Naive thymus-derived CD4-positive, alpha-beta T cell (primary cell): ENCODE measurements at places on chromosomes 11 and 22. TPM values are rescaled to one million over a fixed set of nuclear protein-coding genes. Genes with fewer than 3 reads are reported as not detected.

Gene PGA5
- polyA plus RNA-seq, result not detected

Gene BTBD18
- 0.56 TPM for polyA plus RNA-seq

GRCh38 chr11:2266586-2267305 is 3.6 kb downstream of the ASCL2 start:
- peaks cover 18% of the 10 kb centered on the region for H3K4me1 ChIP-seq
- H3K36me3 ChIP-seq, result no peaks in the 10 kb centered on the region
- H3K27ac ChIP-seq, result no peak overlapping the region
- no peak overlapping the region for H3K4me3 ChIP-seq
- no peaks in the 10 kb centered on the region for H3K27me3 ChIP-seq
- no peak for DNase-seq

DNA sequence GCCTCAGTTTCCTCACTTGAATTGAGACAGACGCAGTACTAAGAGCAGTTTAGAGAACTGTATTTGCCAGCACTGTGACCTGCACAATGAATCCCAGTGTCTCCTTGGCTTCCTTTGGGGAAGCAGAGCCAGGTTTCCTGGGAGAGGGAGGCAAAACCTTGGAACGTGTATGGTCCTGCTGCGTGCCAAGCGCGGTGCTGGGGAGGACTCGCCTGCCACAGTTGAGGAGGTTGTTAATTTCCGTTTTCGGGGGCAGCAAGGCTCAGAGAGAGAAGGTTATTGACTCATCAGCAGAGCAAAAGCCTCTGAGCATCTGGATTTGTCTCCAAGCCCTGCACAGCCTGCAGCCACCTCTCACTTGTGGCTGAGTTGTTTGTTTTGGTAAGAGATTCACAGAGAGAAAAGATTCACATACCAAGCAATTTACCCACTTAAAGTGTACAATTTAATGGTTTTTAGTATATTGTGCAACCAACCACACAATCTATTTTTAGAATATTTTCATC is 10.8 kb downstream of the SYT12 start:
- DNase-seq, result no peak
- no peak overlapping the region for H3K27ac ChIP-seq
- no peaks in the 10 kb centered on the region for H3K27me3 ChIP-seq
- no peak overlapping the region for H3K4me3 ChIP-seq

- H3K27me3 ChIP-seq, result no peaks in the 10 kb centered on the region
- peaks cover 21% of the 10 kb centered on the region for H3K4me1 ChIP-seq
- DNase-seq, result no peak
- peak overlapping the region; percentile 90 for H3K4me3 ChIP-seq
Measured at GRCh38 chr11:5684036-5684645, 733 bp downstream of the TRIM5 start.

Gene LGR4
- polyA plus RNA-seq, result 0.05 TPM

- no peaks in the 10 kb centered on the region for H3K27me3 ChIP-seq
- H3K27ac ChIP-seq, result no peak within 1 kb of the TSS
- no peak for DNase-seq
- H3K36me3 ChIP-seq, result no peaks in the 10 kb centered on the region
- no peak within 1 kb of the TSS for H3K4me3 ChIP-seq
- no peaks in the 10 kb centered on the region for H3K4me1 ChIP-seq
Measured at GRCh38 chr11:62298975-62299374, at the start of gene SCGB1D4. Gene SCGB1D4, minus strand, starts transcription at chr11:62299075. Its CDS starts 65 bp downstream, at chr11:62299010.

Gene MISFA
- polyA plus RNA-seq, result 0.21 TPM

GRCh38 chr22:45202333-45203149 is 38.2 kb downstream of the KIAA0930 start:
- no peaks in the 10 kb centered on the region for H3K4me1 ChIP-seq
- no peak for DNase-seq
- no peak overlapping the region for H3K27ac ChIP-seq
- H3K27me3 ChIP-seq, result no peaks in the 10 kb centered on the region

GRCh38 chr11:134921938-134922337 is 509.9 kb upstream of the B3GAT1 start:
- no peaks in the 10 kb centered on the region for H3K36me3 ChIP-seq
- no peak overlapping the region for H3K27ac ChIP-seq
- no peaks in the 10 kb centered on the region for H3K27me3 ChIP-seq
- H3K4me1 ChIP-seq, result no peaks in the 10 kb centered on the region

DNA sequence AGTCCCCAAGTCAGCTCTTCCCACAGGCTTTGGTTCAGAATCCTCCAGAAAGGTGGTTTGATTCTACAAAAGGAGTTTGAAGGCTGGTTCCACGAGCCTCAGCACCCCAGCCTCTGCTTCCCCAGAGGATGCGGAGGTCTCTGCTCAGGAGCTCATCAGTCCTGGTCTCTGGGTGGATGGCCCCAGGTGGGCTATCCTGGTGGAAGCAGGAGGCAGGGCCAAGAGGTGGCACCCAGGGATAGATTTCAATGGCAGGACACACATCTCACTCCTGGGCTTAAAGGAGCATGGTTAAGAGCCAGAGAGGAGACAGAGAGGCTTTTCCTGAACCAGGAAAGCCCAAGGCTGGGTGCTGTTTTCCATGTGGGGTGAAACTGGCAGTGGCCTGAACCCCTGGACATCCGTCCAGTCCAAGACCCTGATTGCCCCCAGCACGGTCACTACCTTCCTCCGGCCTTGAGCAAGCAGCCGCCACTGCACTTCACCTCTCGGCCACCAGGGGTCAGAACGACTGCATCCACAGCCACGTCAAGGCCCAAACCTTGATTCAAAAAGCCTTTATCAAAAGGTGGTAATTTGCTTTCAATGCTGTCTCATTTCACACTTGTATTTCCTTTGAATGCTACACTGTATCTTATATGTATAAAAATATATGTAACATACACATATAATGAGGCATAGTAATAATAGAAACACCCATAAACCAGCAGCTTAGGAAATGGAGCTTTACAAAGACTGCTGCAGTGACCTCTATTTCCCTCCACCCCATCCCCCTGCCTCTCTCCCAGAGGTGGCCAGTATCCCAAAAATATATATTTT is 19.3 kb upstream of the FXYD2 start:
- peak; percentile 65 for DNase-seq
- no peak overlapping the region for H3K4me3 ChIP-seq
- peaks cover 9% of the 10 kb centered on the region for H3K4me1 ChIP-seq

DNA sequence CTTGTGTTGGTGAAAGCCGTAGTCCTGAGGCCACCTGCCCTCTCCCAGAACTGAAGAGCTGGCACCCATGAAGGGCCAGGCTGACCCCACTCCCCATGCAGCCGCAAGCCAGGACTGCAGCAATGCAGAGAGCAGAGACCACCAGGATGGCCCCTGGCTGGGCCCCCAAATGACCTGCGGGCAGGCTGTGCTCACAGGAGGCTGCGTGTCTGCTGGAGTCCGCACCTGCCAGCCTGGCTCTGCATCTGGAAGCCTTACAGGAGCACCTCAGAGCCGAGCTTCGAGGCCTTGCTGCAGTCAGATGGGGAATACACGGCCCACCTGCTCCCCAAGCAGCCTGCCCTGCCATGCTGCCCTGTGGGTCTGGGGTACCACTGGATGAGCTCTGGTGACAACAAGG is 1336.8 kb downstream of the TBC1D22A start:
- H3K27ac ChIP-seq, result no peak overlapping the region
- H3K36me3 ChIP-seq, result no peaks in the 10 kb centered on the region

DNA sequence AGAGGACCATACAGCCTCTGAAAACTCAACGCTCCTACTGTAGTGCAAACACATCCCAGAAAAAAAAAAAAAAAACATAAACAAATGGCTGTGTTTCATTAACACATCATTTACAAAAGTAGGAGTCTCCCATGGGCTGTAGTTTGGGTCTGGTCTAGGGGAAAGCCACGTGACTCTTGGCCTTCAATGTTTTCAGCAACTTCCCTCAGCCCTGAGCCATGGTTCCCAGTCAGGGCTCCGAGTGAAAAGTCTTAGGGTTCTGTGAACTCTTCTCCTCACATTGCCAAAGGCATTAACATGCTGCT is 58.5 kb downstream of the CSNK2A3 start:
- no peak overlapping the region for H3K27ac ChIP-seq
- no peaks in the 10 kb centered on the region for H3K36me3 ChIP-seq
- no peaks in the 10 kb centered on the region for H3K27me3 ChIP-seq
- no peak overlapping the region for H3K4me3 ChIP-seq
- no peaks in the 10 kb centered on the region for H3K4me1 ChIP-seq

DNA sequence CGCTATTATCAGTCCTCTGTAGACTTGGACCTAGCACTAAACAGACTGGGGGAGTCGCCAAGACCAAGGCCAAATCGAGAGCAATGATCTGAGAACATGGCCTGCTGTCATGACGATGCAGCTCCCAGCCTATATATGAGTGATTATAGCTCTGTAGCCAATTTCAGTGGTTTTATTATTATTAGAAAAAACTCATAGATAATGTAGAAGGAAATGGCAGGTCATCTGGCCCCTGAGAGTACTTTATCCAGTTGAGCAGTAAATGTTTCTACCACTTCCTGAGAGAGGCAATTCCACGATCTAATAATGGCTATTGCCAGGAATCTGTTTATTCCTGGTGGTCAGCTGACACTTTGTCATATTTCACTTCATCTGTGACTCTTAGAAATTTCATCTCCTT is 666.7 kb downstream of the OPCML start:
- no peaks in the 10 kb centered on the region for H3K36me3 ChIP-seq
- no peak overlapping the region for H3K4me3 ChIP-seq
- H3K27me3 ChIP-seq, result no peaks in the 10 kb centered on the region
- H3K27ac ChIP-seq, result no peak overlapping the region
- no peaks in the 10 kb centered on the region for H3K4me1 ChIP-seq
- DNase-seq, result no peak

- no peak overlapping the region for H3K4me3 ChIP-seq
- H3K4me1 ChIP-seq, result no peaks in the 10 kb centered on the region
- no peak for DNase-seq
- no peaks in the 10 kb centered on the region for H3K36me3 ChIP-seq
- no peaks in the 10 kb centered on the region for H3K27me3 ChIP-seq
- H3K27ac ChIP-seq, result no peak overlapping the region
Measured at GRCh38 chr11:71156301-71156700, 96.1 kb downstream of the SHANK2 start.

Gene LRRN4CL
- polyA plus RNA-seq, result not detected

GRCh38 chr22:32080904-32081303 is 37.8 kb downstream of the SLC5A1 start:
- H3K27ac ChIP-seq, result no peak overlapping the region
- no peaks in the 10 kb centered on the region for H3K4me1 ChIP-seq
- no peaks in the 10 kb centered on the region for H3K27me3 ChIP-seq
- no peak overlapping the region for H3K4me3 ChIP-seq
- H3K36me3 ChIP-seq, result no peaks in the 10 kb centered on the region
- no peak for DNase-seq

DNA sequence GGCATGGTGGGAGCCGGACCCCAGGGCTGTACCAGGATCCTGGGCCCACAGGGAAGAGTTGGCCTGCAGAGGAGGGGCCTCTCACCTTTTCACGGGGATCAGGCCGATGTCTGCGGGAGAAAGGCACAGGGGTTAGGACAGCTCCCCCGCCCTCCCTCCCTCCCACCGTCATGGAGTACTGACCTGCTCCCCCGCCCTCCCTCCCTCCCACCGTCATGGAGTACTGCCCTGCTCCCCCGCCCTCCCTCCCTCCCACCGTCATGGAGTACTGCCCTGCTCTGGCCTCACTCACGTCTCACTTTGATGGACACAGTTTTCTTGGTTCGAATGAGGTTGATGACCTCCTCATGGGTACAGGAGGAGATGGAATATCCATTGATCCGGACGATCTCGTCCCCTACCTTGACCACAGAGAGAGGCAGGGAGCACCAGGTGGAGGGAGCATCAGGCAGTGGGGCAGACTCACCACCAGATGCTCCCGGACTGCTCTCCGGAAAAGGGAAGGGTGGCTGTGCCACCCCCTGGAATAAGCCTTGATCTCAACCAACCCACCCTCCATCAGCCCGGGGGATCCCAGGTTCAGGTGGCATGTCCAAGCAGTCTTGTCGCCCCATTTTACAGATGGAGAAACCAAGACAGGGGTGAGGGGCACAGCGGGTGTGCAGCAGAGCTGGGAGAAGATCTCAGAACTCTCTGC is 17.1 kb downstream of the USH1C start:
- H3K27me3 ChIP-seq, result no peaks in the 10 kb centered on the region
- no peak overlapping the region for H3K27ac ChIP-seq
- H3K36me3 ChIP-seq, result no peaks in the 10 kb centered on the region
- H3K4me1 ChIP-seq, result no peaks in the 10 kb centered on the region
- no peak overlapping the region for H3K4me3 ChIP-seq
- DNase-seq, result no peak

DNA sequence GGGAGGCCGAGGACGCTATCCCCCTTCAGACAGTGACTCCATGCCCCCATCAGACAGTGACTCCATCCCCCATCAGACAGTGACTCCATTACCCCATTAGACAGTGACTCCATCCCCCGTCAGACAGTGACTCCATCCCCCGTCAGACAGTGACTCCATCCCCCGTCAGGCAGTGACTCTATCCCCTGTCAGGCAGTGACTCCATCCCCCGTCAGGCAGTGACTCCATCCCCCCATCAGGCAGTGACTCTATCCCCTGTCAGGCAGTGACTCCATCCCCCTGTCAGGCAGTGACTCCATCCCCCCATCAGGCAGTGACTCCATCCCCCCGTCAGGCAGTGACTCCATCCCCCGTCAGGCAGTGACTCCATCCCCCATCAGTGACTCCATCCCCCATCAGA is 9.1 kb upstream of the TTLL8 start:
- no peak overlapping the region for H3K4me3 ChIP-seq
- no peaks in the 10 kb centered on the region for H3K36me3 ChIP-seq
- H3K4me1 ChIP-seq, result no peaks in the 10 kb centered on the region
- DNase-seq, result no peak

DNA sequence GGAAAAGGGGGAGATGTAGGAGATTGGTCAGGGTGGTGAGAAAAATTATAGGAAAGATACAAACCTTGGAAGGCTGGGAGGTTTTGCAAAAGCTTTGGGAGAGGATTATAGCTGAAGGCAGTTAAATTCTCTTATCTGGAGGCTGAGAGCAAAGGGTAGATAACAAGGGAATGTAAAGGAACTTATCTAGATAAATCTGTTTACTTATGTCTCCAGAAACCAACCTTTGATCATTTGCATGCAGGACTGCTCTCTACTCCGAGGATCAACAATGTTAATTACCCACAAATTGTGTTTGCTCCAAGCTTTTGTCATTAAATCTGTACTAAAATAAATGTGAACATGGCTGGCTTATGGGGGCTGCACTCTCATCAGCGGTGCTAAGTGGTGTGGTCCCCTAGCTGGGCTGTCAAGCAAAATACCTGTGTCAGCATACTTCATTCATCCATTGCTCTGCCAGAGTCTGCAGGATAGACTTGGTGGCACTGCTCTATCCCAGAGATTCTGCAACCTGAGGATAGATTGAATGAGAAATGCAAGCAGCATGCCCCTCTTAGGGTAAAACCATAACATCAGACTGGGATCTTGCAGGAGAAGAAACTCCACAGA is 1599.2 kb upstream of the TENM4 start:
- no peaks in the 10 kb centered on the region for H3K4me1 ChIP-seq
- no peak overlapping the region for H3K4me3 ChIP-seq
- no peaks in the 10 kb centered on the region for H3K27me3 ChIP-seq
- no peak overlapping the region for H3K27ac ChIP-seq
- H3K36me3 ChIP-seq, result no peaks in the 10 kb centered on the region

DNA sequence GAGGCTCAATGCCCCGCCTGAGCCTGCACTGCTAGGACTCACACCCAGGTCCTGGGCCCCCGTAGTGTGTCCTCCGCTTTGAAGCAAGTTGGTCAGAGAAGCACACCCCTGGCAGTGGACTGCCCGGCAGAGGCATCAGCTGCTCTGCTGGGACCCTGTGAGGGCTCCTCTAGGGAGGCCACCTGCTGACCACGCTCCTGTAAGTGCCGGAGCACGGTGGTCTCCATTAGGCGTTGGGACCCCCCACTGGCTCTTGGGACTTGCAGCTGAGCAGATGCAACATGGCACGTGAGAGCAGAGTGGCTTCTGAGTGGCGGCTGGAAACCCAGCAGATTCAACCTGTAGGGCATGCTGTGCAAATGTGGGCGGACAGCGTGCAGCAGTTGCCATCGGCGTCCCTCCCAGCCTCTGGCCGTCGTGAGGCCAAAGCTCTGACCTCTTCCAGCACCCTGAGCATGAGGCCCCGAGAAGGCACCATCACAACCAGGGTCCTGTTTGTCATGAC is 16.9 kb downstream of the MRGPRG start:
- H3K4me1 ChIP-seq, result no peaks in the 10 kb centered on the region
- H3K27ac ChIP-seq, result no peak overlapping the region
- no peaks in the 10 kb centered on the region for H3K27me3 ChIP-seq
- no peaks in the 10 kb centered on the region for H3K36me3 ChIP-seq
